ENCODE measurements at places on chromosomes 7 and 10.
A peak's percentile ranks its signal among the peaks of the same experiment; 100 is the strongest.

- no peak for DNase-seq
These were observed 10.3 kb downstream of the PRF1 start for GRCh38 chr10:70592186-70592735.

GRCh38 chr7:44971188-44971901, 7.5 kb downstream of the MYO1G start:
- no peak for DNase-seq

DNA sequence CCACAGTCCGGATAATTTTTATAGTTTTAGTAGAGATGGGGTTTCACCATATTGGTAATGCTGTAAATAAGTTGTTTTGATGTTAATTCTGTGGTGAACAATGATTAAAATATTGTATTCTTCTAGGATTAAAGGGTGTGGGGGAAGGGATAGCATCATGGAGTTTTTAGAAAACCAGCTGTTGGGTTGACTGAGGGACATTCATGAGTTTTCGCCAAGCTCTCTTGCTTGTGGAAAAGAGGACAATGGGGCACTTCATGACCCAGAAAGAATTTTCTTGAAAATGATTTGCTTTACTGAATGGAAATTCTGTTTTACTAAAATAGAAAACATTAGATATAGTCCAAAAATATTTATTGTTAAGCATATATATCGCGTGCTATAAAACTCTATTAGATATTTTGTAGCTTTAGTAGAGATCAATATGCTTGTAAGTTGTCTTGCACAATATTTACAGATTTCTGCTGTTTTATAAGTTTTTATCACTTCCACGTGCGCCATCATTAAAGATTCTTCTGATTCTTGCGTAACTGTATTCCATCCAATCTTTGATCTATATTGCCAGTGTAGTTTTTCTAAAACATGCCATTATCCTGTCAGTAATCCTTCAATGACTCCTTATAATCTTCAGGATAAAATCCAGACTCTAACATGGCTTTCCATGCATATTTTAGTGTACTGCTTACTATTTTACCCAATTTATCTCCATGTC, 41.8 kb downstream of the LCOR start:
- no peak for DNase-seq

DNA sequence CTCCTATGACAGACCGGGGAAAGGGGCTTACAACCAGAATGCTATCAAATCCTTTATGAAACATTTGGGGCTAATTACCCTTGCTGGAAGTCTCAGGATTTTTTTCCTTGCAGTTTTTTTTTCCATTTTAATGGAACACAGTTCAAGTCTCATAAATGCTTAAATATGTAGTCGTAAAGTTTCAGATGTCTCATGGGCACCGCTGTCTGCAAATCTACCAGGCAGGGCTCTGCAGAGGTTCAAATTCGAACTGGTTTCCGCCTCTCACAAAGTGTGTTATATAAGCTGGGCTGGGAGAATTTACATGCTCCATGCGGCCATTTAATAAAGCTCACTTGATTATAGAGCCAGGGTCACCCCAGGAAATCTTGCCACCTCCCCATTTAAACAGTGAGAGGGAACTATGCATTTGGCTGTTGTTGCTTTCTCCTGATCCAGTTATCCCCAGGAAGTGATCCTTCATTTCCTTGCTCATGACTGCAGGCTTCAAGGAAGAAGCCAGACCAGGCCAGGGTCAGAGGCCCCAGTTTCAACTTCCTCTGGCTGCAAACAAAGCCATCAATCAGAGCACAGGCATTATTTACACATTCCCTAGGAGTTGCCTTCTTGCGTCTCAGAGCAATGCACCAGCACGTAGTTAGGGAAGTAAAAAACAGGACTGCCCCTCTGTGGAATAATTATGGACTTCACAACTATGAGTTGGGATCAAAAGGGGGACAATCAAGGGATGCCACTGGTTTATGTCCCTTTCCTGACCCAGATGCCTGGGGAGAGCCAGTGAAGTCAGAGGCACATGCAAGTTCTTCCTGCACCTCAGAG, 358.8 kb downstream of the PRPF18 start:
- no peak for DNase-seq

DNA sequence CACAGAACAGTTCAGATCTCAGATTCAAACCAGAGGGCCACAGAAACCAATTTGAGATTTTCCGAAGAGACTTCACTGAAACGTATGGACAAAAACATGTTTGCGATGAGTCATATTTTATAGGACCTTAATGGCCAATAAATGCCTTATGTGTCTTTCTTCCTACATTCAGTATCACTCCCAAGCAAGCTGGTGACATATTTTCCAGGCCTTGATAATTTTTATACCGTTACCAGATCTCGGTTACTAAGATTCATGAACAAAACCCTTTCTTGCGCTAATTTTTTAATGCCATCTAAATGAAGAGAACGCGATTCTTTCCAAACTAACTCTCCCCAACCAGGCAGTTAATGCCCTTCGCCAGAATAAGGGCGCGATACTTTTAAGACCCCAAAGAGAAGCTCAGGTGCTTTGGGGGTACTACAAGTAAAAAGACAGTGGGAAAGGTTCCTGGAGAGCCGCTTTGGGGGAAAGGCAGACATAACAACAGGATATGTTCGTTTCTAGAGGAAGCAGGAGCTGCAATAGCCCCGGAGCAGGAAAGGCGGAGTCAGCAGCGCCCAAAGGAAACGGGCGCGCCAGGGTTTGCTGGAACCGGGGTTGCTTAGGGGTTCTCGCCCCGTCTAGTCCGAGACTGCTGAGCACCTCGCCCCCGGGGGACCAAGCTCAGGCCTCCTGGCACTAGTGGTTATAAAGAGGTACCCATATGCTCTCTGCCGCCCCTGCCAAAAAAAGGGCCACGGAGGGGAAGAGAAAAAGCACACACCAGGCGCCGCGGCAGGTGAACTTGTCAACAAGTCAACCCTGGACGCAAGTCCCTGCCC, 884 bp downstream of the ICA1 start:
- no peak for DNase-seq

- DNase-seq = no peak
These were observed 502.7 kb upstream of the PODXL start for GRCh38 chr7:132059141-132059540.

GRCh38 chr10:78301481-78301880, 267.8 kb downstream of the RPS24 start:
- DNase-seq = no peak

GRCh38 chr7:86964973-86965726, 94.3 kb downstream of the ELAPOR2 start:
- DNase-seq = no peak

GRCh38 chr7:21927693-21928092, 18.0 kb downstream of the CDCA7L start:
- DNase-seq = no peak

GRCh38 chr7:81816312-81816711, 46.5 kb upstream of the HGF start:
- DNase-seq = no peak

- peak; percentile 23 for DNase-seq
These were observed 134.3 kb downstream of the TAX1BP1 start for GRCh38 chr7:27873981-27874957.

- no peak for DNase-seq
These were observed 12.6 kb downstream of the VIM start for GRCh38 chr10:17240616-17241015.

GRCh38 chr10:106571192-106571946, 593.1 kb downstream of the SORCS1 start:
- DNase-seq = no peak

GRCh38 chr10:120791316-120791715, 59.8 kb upstream of the WDR11 start:
- DNase-seq = no peak

DNA sequence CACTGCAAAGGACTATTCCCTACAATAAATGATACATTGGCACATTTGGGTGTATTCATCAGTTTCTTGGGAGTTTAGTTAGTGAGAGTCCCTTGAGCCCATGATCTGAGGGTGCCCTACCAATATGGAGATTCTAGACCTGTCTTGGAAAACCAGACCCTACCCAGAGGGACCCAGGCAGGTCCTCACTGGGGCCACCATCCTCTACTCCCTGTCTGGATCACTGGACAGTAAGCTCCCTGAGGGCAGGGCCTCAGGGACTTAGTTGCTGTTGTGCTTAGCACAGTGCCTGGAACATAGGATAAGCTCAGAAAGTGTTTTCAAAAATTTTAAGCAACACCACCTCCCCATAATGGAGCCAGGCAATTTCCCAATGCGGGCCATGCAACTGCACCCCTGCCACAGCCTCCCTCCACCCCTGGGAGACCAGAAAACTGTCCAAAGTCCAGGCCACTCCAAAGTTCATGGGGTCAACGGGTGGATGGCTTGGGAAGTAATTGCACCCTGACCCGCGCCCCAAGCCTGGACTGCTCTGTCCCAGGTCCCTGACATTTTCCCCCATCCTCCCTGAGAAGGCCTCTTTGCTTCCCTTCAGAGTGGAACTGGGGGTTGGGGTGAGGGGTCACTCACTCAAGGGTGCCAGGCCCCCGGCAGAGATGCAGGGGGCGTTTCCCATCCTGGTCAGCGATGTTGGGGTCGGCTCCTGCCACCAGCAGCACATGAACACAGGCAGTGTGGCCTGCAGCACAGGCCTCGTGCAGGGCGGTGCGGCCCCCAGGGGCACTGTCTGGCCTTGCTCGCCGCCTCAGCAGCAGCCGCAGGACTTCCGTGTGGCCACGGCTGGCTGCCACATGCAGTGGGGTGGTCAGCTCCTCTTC, 1.0 kb downstream of the ASB10 start:
- no peak for DNase-seq

DNA sequence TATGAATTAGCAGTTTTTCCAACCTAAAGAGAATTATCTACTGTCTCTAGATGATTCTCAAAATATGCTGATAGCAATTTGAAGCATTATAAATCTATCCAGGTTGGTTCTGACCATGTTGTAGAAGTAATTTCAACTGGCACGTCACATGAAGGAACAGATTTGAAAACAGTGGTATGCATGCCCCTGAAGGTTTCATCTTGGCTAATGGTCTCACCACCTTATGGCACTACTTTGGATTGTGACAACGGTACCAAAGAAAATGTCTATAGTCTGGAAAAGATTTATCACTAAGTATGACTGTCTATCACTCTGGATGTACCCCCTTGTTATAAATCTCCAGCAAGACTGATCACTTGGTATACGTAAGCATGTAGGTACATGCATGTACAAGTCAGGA, 723.1 kb upstream of the GALNT17 start:
- DNase-seq = no peak

- no peak for DNase-seq
These were observed 25.3 kb upstream of the GIMAP6 start for GRCh38 chr7:150657526-150657925.

- peak; percentile 10 for DNase-seq
These were observed 27.3 kb downstream of the HYAL4 start for GRCh38 chr7:123871998-123872867.

- DNase-seq = no peak
These were observed 604.1 kb downstream of the GALNT17 start for GRCh38 chr7:71735961-71736556.

- DNase-seq = no peak
These were observed 27.2 kb upstream of the WNT2 start for GRCh38 chr7:117350027-117350426.

DNA sequence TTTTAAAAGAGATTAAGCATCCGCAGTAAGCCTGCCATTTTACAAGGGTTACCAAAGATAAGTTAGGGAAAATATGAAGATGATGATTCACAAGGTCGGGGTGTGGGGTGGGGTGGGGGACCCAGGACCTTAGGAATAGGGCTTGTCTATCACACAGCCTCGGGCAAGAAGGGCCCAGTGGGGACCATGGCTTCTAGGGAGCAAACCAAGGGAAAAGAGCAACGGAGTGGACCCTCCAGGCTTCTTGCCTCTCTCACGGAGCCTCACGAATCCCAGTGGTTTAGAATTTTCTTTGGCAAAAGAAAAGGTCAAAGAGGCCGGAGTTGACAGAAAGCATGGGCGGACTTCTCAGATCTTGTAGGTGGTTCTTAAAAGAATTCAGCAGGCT, 1.3 kb downstream of the PRKCQ start:
- DNase-seq = no peak

- DNase-seq = no peak
These were observed 159.3 kb downstream of the NRCAM start for GRCh38 chr7:108296911-108297310.

DNA sequence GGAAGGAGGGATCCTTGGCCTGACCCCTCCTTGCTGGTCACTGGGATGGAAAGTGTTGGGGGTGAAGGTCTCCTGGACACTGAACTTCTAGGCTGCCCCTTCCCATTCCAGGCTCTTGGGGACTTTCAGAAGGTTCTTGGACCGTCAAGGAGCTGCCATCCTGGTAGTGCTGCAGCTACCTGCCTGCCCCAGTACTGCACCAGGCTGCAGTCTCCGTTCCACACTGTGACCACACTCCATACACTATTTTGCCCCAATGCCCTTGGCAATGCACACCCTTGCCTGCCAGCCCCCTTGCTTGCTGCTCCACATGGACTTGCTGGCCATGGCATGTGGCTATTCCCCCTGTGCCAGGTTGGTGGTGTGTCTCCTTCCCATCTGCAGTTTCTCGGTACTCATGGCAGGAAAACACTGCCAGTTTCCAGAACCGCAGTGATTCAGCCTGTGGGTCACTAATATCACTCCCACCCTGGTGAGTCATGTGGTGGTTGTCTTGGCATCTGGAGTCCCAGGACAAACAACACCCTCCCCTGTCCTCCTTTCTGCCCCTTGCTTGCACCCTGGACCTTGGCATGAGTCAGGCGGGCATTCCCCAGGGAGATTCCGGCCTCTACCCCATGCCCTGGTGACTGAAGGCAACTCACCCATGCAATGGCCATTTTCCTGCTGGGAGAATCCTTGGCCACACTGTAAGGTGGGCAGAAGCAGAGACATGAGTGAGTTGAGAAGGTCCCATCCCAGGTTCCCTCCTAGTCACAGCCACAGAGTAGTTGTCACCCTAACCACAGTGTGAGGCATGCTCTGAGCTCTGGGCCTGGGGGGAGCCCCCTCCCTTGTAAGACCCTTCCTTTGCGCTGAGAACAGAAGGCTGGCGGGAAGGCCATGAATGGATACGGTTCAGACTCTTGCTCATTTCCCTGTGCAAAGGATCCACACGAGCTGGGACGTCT, 32.8 kb downstream of the GOLGA7B start:
- peak; percentile 84 for DNase-seq

DNA sequence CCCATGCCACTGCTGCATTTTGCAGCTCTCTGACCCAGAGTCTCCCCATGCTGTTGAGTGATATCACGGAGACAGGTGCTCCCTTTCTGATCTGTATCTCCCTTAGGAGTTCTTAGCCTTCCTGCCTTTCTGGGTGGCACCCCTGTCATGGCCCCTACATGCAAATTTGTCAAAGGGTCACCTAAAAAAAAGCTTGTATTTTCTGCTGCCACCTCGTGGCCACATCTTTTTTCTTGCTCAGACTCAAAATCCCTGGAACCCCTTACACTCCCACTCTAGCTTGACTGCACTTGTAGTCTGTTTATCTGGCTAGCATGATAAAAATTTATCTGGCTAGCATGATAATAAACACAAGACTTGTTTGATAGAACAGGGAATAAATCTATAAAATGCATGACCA, 809.1 kb downstream of the SORCS1 start:
- no peak for DNase-seq
